GM04503 (cell line): ENCODE measurements at places on chromosomes 16 and 17.

DNA sequence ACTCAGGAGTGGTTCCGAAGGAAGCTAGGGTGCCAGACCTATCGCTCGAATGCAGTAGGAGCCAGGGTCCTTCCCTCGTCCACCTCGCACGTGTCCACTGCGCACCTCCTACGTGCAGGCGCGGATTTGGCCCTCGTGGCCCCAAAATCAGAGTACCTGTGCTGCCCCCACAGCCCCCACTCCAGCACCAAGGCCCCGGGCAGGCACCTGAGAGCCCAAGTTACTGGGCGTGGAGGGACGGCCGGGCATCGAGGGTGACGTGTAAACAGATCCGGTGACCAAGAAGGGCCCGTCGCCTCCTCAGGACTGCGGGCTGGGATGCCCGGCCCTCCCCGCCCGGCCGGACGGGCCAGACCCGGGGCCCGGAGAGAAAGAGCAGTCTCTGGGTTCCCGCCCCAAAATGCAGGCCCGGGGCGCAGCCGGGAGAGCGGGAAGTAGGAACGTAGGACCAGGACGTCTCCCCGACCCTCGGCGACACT lies 492 bp downstream of the SLC25A39 start:
- no peak for DNase-seq

GRCh38 chr17:35577830-35578196 lies 558 bp downstream of the PEX12 start:
- DNase-seq: peak; percentile 11

DNA sequence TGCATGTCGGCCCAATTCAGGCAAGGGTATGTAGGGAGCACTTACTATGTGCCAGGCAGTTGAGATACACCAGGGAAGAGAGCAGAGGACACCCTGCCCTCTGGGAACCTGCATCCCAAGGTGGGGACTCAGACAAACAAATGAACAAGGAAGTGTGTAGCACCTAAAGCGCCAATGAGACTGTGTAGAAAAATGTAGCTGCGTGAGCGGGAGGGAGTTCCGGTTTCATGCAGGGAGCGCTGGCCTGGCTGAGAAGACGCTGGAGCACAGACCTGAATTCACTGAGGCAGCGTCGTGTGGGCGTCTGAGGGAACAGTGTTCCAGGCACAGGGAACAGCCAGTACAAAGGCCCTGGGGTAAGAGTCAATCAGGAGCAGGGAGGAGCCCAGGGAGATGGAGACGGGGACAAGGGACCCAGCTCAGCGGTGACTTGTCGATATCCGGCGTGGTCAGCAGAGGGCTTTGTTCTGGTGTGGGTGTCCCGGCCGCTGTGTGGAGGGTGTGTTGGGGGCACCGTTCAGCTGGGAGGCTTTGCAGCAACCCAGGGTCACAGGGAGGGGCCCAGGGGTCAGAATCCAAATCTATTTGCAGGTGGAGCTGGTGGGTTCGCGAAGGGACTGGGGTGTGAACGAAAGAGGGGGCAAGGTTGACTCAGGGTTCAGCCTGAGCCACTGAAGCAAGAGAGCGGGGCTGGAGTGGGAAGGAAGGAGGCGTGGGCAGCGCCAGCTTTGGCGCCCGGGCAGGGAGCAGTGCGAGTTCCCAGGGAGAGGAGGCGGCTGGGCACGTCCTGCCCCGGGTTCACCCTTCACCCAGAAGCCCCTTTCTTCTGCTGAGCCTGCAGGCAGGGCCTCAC lies 17.8 kb upstream of the OSGIN1 start:
- no peak for DNase-seq

- no peak for DNase-seq
These were observed 2.8 kb upstream of the PRKAR1A start for GRCh38 chr17:68509141-68510057.

GRCh38 chr17:82463391-82463790 lies 4.8 kb downstream of the NARF start:
- DNase-seq: no peak

GRCh38 chr16:85391175-85391707 lies 221.9 kb upstream of the GSE1 start:
- no peak for DNase-seq

GRCh38 chr17:46854948-46855347 lies 3.6 kb downstream of the WNT9B start:
- no peak for DNase-seq

DNA sequence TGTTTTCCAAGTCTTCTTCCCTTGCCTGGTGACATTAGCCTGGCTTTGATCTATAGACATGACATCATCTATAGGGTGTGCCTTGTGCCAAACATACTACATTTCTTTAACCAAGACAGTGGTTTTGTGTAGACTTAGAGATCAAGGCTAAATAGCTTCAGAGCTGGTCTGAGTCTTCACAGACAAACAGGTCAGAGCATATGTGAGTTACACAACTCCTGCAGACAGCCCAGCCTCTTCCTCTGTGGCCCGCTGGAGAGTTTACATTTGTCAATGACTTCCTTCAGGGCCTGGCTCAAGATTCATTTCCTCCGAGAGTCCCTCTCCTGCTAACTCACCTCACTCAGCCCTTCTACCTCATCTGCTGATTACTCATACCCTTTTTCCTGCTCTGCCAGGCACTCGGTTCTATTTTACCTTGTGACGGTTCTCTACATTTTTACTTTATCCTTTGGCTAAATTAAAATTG lies 73.1 kb upstream of the TANC2 start:
- DNase-seq: peak; percentile 39

DNA sequence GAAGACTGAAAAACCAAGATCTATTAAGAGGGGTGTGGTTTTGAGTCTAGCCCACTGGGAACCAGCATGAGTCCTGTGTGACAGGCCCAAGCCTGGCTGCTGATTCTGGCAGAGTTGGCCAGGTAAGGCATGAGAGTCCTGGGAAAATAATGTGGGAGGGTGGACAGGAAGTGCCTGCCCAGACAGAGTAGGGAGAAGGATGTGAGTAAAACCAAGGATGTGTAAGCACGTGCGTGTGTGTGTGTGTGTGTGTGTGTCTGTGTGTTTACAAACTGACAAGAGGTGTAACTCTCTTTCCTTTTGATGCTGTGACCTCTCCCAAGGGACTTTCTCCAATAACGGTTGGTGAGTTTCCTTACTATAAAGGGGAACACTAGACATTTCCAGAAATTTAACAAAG lies 15.6 kb upstream of the TEX2 start:
- DNase-seq: no peak

DNA sequence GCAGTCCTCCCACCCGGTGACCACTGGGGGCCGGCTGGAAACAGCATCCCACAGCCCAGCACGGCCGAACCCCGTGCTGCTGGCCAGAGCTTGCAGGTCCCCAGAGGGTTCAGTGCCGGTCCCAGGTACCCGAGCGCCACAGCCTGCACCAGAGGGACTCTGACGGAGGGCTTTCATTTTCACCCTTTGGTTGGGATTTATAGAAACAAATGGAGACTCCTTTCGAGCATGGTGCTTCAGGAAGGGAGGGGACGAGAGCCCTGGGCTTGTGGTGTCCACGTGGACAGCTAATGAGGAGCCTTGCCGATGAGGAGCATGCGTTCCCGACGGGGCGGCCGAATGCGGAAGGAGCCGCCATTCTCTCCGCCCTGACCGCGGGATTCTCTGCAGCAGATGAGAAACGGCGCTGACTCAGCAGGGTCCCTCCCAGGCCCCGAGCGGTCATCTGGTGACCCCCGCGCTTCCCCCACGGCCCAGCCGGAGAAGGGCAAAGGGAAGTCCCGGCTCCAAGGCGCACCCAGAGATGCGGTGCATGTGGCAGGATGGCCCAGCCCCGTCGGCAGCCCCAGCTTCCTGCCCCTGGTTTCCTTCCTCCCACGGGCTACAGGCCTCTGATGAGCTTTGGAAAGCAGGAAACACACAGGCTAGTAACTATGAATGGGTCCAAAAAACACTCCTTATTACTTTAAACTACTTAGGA lies 9.8 kb downstream of the SLC38A10 start:
- no peak for DNase-seq

GRCh38 chr16:27718201-27719105 lies 168.5 kb downstream of the KATNIP start:
- no peak for DNase-seq

DNA sequence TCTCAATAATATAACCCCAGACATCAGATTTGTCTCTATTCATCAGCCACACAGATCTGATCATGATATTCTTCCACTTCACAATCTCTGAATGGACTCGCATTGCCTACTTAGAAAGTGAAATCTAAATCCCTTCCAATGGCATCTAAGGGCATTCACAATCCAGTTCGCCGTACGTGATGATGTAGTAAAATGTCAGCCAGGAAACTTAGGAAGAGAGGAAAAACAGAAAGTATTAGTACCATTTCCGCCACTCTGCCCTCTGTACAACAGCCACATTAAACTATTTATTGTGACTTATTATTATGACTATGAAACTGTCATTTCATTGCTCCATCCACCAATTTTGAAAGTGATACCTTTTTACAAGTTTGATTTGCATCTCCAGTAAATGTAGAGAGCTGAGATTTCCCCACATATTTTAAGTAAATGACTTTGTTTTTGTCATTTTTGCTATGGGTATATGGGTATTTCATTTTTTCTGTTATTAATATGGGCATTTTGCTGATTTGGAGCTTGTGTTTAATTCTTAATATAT lies 69.4 kb upstream of the SMIM36 start:
- no peak for DNase-seq

- DNase-seq: no peak
These were observed 53.2 kb upstream of the ZNF750 start for GRCh38 chr17:82892899-82893565.

DNA sequence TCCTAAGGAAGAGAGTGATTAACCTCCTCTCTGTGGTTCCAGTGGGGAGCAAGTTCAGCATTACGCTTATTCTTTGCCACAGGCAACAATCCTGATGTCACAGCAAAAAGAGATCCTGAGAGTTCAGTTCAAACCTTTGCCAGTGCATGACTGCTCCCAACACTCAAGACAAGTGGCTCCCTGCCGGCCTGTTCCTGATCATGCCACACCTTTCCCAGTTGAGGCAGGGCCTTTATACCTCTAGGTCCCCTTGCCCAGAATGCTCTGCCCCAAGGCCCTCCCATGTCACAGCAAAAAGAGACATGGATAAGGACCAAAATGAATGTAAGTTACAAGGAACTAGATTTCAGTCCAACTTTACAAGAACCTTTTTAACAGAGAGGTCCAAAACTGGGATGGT lies 31.0 kb upstream of the ARHGAP23 start:
- DNase-seq: no peak

DNA sequence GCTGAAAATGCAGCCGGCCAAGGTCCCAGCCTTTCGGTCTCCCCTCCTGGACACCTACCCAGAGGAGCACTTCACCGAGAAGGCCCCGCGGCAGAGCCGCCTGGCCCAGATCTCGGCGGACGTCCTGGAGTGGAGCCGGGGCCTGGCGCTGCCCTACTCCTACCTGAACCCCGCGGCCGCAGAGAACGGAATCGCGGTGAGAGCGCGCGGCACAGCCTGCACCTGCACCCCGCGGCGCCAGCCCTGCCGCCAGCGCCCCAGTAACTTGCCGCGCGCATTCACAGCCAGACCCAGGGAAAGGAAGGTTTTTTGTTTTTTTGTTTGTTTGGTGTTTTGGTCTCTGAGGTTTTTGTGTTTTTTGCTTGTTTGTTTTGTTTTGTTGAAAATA lies 15.2 kb downstream of the ALOX12B start:
- DNase-seq: no peak

GRCh38 chr17:78377858-78378224 lies 608 bp upstream of the PGS1 start:
- no peak for DNase-seq

GRCh38 chr17:73582821-73583220 lies 61.4 kb downstream of the SDK2 start:
- no peak for DNase-seq

DNA sequence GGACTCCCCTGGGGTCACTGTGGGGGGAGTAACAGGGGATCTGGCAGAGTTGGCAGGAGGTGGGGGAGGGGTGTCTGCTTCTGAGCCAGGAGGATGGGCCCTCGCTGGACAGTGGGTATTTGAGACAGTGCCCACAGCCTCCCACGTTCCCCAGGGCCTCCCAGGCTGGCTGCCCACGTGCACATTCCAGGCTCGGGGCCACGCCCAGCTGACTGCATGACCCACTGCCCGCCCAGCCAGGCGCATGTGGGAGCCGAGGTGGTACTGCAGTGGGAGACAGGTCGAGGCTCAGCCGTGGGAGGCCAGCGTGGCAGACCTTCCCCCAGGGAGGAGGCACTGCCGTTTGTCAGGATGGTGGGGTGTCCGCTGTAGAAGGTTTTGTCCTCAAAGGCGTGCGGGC lies 38.8 kb downstream of the BAHCC1 start:
- DNase-seq: no peak

DNA sequence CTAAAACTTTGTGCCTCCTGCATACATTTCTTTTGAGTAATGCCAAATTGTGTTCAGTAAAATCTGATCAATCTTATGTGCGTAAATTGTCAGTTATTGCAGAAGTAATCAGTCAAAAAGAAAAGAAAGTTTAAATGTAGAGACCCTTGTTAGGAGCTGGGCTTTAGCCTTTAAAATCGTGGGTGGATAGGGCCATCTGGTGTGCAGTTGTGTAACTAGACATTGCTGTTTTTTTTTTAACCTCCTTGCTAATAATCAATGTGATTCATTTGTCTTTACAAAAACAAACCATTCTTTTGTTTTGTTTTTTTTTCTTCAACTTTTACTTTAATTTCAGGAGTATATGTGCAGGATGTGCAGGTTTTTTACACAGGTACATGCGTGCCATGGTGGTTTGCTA lies 5.3 kb upstream of the WWOX start:
- DNase-seq: no peak

- DNase-seq: no peak
These were observed 698 bp downstream of the PSME3 start for GRCh38 chr17:42833767-42834422.

- DNase-seq: no peak
These were observed 2.2 kb upstream of the MPG start for GRCh38 chr16:75580-76501.

DNA sequence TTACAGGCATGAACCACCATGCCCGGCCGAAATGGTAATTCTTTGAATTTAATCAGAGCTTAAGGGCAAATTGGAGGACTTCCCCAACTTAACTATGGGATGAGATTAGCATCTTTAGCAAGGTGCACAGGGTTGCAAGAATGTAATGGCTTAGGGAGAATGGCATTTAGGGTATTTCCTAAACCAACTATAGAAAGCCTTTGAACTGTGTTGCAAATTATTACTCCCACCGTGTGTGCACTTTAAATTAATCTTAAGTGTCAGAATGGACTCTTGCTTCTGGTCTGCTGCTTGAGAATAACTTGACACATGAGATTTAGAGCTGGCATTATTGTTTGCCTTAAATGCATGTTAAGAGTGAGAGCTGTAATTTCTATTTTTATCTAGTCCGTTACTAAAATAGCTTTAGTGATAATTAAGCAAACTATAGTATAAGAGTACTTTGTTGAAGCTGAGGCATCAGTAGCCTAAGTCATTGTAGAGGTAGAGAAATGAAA lies 59.8 kb downstream of the TUBD1 start:
- no peak for DNase-seq
